Stimulated activated CD8-positive, alpha-beta memory T cell treated with anti-CD3 and anti-CD28 coated beads, Interleukin-2, amount 100 ng/mL, for 48 hours (primary cell): ENCODE measurements at places on chromosomes 6 and 20.

DNA sequence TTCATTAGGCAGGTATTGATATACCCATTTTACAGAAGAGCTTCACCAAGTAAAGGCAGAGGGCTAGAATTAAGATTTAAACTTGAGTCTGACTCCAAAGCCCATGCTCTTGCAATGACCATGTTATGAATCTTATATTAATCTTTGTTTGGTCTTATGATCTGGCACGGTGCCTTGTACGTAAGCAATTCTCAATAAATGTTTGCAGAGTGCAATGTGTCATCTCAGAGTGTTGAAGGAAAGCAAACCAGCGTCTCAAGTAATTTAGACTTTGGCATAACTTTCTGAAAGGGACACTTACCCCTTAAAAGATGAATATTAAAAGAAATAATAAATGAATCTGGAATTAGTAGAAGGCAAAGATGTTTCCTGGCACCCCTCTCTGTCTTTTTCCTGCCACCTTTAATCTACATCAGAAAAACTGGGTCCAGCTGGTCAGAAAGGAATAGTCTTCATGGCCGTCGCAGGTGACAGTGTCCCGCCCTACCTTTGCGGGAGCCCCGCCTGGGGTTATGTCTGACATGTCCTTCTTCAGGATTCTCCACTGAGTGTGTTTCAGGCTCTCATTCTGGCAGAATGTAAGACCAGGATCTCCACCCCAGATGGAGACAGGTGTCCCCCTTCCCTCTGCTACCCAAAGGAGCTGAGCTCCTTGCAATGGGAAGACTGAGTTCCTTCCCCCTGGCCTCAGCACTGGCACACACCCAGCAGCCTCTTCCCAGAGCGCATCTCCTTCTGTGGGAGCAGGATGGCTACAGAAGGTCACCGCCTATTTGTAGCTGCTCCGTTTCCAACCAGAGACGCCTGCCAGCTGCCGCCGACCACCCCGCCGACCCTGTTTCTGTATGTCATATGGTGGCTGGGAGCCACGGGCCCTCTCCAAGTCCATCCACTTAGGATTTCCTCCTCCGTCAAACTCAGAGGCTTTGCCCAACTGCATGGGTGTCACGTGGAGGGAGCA, 266.3 kb upstream of the ECI2 start:
- DNase-seq, result no peak

DNA sequence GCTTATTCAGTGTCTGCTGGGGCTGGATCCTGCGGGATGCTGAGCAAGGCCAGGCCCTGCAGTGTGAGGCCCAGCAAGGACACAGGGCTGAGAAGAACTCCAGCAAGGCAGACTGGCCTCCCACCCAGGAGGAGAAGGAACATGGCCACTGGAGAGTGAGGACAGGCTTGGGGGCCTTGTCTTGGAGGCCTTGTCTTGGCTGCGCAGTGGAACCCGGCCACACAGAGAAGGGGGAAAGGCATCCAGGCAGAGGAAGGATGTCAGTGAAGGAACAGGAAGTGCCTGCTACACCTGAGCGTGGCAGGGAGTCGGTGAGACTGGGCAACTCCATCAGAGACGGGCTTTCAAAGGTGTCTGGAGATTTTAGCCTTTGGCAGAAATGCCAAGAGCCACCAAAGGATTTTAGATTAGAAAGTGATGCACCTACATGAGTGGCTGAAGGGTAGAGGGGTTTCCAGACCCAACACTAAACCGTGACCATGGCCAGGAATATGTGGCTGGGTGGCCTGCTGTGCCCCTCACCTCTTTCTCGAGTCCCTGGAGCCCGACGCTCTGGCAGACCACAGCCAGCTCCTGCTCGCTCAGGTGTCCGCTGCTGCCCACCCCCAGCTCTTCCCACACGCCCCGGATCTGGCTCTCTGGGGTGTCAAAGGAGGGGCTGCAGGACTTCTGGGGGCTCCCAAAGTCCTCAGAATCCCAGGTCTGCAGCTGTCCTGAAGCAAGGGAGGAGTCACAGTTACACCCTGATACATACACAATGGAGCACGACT, 80.8 kb downstream of the NINL start:
- DNase-seq, result no peak

GRCh38 chr6:89640804-89641203, 2.3 kb upstream of the LYRM2 start:
- DNase-seq, result no peak

GRCh38 chr6:33902457-33902853, 98.7 kb upstream of the MLN start:
- no peak for DNase-seq

DNA sequence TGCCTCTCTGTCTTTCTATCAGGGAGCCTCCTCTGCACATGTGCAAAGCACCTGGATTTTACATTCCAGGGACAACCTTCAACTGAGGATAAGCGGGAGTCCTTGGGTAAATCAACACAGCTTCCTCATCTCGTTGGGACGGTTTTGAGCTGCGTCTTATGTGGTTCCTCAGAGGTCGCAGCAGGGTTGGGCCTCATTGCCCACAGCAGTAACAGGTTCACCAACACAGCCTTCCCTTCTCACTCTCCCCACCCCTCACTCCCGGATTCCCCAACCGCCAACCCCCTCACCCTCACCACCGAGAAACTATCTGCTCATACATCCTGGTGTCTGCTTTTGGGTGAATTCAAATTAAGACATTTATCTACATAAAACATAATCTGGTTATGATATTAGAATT, 155.8 kb upstream of the GGTLC1 start:
- no peak for DNase-seq

- no peak for DNase-seq
Observed at GRCh38 chr6:101083533-101084175, 202.5 kb upstream of the ASCC3 start.

DNA sequence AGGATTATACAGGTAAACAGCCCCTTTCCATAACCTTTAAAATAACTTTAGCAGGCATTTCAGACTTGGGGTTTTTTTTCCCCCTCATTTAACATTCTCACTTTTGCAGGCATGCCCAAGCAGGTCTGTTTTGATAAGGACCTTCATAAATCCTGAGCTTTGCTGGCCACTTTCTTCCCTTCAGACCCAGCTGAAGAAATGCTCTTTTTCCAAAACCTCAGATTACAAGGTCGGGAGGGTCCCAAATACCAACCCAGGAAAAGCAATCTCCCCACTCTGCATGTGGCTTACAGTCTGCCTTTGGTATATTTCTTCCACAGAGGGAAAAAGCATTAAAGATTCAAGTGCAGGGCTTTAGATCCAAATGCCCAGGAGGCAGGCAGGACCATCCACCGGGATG, 6.8 kb downstream of the NFATC2 start:
- no peak for DNase-seq

- DNase-seq, result no peak
Observed at GRCh38 chr6:3009930-3010329, 10.2 kb downstream of the NQO2 start.

DNA sequence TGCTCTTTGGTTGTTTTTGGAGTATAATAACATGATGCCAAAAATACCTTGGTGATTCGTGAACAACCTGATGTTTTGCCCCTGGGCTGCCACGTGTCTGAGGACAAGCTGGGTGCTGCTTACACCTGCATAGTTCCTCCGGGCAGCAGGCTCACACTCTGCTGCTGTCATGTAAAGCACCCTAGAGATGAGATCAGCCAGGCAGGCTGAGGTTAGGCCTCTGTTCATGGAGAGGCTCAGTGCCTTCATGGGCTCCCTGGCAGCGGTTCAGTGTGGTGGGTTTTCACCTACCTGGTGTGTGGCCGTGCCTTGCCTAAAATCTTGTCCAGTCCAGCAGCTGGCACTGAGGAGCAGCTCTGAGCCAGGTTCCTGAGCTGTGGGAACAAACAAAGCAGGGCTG, 60.1 kb upstream of the TAGAP start:
- no peak for DNase-seq

DNA sequence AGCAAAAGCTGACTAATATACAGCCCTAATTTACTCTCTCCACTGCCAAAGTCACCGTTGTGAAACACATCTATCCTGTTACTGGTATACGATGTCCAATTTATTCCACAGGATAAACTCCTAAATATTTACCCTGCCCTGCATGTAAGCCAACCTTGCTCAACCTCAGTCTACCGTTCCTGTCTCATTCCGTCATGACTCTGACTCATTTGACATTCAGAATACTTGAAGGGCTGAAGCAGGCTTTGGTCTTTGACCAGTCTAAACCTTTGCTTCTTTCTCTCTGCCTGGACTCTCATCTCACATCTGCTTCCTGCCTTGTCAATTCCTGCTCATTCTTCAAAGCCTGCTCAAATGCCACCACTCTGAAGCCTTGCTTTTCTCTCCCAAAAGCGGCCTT, 157.5 kb downstream of the SCP2D1 start:
- no peak for DNase-seq

GRCh38 chr6:30544666-30545272, 11.5 kb downstream of the GNL1 start:
- no peak for DNase-seq

DNA sequence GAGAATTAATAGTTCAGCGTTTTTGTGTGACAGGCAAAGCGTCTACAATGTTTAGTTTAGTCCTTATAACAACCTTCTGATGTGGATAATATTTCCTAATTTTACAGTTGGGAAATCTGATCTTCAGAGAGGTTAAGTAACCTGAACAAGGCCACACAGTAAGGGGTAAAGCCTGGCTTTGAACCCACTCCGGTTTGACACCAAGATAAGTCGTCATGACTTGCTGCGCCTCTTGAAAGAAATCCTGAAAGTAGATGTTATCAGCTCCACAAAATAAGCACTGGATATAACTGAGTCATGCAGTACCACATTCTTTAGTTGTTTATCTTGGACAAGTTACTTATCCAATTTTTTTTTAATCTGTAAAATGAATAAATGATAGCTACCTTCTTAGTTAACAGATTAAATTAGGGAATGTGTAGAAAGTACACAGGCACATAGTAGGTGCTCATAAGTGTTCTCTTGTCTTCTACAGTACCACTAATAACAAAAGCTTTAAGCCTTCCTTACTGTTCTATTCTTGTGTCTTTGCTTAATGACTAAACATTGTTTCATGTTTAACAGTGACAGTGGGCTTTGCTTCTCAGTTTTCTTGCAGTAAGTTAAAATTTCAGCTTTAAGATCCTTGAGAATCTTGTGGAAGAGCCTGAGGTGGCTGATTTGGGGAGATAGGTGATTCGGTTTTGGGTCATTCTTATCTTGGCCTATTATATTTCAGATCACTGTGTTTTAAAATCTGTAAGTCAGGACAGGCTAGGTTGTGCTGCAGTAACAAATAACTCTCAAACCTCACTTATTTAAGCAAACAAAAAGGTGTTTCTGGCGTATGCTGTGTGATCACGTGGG, 2.1 kb downstream of the HIVEP1 start:
- DNase-seq, result no peak

DNA sequence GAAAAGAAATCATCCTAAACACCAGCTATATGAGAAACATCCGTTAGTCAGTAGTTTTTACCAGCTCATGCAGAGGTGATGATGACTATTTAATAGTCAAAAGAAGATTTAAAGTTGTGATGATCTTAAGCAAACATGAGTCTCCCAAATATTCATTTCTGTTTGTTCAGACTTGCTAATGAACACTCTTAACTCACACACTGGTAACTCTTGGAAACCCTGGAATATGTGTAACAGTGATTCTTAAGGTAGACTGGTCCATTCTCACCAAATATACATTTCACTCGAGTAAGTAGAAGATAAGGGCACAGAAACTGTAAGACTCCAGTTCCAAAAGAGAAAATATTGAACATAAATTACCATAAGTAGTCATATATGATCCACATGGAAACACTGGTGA, 29.1 kb downstream of the RSPO3 start:
- no peak for DNase-seq
